ENCODE measurements at places on chromosomes 3 and 15.

DNA sequence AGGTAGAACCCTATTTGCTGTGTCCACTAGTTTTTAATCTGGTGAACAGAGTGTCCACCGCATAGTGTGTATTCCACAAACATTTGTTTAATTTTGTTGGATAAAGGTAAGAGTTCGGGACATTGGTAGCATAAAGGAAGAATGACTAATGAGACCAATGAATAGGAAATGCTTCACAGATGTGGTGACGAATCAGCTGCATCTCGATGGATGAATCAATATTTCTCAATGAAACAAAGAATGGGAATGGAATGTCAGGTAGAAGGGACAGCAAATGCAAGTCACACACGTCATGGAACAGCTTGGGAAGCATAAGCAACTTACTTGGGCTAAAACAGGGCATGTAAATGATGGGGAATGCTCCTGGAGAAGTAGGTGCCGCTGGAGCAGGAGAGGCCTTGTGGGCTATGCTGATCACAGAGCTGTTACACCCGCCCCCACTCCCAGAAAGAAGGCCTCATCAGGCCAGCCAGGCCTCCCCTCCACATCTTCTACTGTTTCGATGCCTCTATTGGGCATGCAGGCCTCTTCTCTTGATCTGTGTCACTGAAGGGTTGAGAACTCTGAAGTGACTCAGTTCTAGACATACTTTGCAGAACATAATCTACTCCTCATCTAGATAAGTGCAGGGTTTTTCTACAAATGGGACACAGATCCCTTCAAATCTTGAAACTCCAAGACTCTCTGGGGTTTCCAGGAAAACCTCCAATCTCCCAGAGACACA is 120.0 kb upstream of the GADL1 start:
- DNase-seq: no peak

DNA sequence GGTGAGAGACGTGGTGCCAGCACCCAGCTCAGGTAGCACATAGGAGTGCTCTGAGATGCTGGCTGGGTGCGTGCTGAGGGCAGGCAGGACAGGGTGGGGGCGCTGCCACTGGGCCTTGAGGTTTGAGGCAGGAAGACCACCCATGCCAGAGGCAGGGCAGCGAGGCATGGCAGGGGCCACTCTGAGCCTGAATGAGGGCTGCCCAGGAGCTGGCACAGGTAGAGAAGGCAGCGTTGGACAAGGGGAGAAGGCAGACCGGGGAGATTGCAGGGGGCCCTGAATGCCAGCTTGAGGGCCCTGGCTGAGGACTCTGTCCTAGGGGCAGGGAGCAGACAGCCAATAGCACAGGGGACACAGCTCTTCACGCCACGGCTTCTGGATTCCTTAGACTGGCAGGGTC is 50.2 kb downstream of the ADAMTS7 start:
- no peak for DNase-seq

DNA sequence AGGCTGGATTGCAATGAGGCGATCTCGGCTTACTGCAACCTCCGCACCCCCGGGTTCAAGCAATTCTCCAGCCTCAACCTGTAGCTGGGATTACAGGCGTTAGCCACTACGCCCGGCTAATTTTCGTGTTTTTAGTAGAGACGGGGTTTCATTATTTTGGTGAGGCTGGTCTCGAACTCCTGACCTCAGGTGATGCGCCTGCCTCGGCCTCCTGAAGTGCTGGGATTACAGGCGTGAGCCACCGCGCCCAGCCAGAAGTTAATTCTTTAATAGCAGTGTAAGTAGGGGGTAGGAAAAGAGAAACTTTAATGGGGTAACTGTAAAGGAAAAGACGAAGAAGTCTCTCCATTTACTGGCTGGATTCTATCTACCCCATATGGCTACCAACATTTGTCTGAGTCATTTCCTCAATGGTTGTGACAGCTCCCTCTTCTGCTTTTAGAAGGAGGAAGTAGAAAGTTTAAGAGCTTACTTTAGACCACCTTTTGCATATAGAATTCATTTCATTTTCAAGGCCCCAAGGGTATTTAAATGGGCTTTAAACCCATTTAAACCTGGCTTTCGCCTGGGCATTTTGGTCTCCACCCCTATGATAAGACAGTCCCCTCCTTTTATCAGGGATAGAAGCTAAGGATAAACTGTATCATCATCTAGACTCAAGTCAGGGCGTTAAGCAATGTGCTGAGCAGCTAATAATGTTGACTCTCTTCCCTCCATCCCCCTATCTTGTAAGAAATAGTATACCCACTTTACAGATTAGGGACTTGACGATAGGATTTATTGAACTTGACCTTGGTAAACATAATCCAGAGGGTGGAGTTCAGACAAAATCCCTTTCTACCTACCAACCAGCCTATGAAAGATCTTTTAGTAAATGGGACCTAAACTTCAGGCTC is 1.1 kb upstream of the CDV3 start:
- DNase-seq: peak; percentile 49

DNA sequence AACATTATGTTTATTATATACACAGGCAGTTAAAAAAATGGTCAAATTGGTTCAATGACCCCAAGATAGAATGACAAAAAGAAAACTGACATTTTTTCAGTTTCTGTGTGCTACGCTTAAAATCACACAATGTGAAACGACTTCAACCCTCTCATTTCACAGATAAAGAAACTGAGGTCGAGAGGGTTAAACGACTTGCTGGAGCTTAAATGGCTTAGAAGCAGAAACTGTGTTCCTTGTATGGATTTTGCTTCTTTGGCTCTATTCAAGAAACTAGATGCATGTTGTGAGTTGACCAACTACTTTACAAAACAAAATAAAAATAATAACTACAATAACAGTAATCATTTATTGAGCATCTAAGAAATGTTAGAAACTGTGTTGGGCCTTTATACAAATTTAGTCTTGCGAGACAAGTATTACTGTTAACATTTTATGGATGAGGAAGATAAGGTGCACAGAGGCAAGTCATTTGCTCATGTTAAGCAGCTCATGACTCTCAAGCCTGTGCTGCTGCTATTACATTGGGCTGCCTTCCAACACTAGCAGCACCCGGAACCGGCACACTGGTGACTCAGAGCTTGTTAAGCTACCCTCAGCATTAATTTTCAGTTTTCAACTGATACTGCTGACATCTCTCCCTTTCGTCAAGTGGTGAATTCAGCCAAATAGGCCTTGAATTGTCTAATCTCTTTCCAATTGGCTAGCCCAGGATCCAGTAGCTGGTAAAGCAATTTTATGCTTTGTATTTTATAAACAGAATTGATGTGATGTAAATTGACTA is 487.6 kb downstream of the NAALADL2 start:
- peak; percentile 64 for DNase-seq

GRCh38 chr3:170524073-170524472 is 61.8 kb downstream of the SLC7A14 start:
- DNase-seq: no peak

DNA sequence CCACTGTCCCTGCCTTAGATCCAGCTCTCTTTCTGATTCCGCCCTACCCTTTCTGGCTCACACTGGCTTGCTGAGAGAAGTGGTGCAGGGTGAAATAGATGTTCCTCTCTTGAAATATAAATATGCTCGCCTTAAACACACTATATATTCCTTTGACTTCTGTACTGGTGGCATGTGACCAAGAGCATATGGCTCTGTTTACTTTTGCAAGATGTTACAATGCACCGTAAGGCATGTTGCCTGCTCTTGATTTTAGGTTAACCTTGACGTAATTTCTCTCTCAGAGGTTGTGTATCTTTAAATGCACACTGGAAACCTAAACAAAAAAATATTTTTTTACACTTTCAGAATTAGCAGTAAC is 749 bp downstream of the RSRC1 start:
- DNase-seq: no peak

DNA sequence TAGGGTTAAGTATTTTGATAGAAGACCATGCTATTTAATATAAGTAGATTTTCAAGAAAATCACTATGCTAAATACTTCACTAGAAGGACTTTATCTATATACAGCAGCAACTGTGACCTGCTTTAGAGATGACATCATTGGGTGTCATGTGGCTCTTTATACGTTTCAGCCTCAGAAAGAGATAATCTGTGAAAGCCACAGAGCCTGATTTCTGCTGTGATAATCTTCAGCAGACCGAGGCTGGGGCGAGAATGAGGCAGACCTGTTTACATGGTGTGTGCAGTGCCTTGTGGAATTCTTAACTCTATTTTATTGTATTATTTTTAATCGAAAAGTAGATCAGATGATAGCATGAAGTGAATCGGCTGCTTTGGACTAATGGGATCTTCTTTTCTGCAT is 471.2 kb downstream of the MFSD1 start:
- DNase-seq: no peak

DNA sequence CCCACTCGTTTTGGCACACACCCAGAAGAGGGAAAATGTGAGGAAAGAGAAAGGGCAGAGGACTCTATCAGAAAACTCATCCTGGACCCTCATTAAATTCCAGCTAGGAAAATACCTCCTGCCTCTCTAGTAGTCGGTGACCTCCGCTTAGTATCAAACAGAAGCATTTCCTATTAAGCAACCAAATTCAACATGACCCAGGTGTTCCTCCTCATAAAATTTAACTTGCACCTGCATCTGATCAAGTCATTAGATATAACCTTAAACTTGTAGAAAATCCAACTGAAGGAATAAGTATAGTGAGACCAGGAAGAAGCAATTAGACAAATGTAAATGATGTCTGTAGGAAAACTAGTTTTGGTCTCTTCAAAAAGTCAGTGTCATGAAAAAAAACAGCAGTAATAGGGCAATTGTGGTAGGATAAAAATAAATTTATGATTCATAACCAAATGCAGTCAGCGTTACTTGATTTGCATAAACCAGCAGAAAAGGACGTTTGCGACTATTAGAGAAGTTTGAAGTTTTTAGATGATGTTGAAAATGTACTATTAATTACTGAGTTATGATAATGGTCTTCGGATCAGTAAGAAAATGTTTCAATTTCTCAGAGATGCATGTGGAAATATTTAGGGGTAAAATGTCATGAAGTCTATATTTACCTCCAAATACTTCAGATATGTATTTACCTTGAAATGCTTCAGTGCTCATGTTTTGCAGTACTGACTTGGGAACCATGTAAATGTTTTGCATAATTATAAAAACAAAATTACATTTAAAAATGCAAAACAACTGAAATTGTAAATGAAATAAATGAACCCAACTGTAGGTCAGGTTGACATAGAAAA is 44.6 kb downstream of the LDHAL6B start:
- DNase-seq: no peak

DNA sequence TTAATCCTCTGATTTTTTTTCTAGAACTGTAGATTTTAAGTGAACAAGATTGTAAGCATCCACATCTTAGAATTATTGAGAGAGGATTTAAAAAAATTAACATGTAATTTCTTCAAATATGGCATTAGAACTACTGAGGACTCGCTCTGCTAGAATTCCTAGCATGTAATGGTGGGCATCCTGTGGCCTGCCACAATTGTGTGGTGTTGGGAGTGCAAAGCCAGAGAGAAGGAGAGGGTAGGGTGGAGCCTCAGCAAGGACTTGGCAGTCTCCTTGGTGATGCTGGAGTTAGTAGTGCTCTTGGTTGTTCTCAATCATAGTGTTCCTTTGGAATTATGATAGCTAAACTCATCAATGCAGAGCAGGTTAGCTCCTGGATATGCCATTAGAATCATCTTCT is 443.9 kb upstream of the TBL1XR1 start:
- no peak for DNase-seq

GRCh38 chr15:81195339-81195864 is 1.3 kb upstream of the IL16 start:
- no peak for DNase-seq

DNA sequence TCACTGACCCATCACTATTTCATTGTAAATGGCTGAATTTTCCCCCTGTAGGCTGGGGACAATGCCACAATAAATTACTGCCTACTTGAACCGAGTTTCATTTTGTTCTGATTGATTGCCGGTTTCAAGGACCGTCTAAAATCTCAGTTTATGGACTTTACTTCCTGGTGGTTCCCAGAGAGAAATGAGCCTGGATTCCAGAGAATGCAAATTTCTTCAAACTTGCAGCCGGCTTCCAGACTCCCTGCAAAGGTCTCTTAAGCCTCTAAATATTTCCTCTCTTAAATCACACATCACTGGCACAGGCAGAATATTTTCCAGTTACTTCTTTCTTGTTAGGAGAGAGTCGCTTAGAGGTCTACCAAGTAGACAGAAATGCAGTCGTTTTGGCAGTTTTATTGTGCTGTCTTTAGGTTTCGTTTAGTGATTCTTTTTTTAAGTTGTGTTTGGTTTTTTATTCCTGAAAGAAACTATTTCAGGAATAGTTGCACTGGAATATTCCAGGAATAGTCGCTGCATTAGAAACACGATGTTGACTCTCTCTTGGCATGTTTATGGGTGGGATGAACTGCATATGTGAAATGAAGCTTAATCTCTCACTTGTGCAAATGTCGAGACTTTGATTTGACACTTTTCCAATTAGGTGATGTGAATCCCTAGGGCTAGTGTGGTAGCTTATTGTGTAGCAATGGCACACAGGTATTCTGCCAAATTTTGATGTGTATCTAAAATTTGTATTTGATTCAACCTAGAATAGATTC is 284.1 kb upstream of the NR2E3 start:
- no peak for DNase-seq

- DNase-seq: peak; percentile 69
These were observed 747 bp downstream of the PLD1 start for GRCh38 chr3:171809611-171809860.

DNA sequence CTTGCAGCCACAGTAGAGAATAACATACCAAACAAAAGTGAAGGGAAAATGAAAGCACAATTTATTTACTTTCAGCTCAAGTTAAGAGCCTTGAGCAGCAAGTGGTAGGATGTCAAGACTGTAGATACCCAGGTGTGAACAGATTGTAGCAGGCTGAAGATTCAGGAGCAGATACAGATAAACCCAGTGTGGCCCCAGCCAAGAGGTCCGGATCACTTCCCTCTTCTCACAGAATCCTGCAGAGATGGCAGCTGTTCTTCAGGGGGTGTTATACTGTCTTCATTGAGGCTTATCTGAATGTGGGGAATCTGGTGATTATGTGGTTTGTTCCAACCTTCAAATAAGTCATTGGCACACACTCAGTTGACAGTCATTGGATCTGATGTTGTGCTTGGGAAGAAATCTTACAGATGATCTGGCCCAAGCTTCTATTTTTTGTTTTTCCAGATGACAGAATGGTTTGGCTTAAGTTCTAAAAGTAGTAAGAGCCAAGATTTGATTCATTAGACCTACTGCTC is 2.2 kb downstream of the STARD9 start:
- DNase-seq: no peak

DNA sequence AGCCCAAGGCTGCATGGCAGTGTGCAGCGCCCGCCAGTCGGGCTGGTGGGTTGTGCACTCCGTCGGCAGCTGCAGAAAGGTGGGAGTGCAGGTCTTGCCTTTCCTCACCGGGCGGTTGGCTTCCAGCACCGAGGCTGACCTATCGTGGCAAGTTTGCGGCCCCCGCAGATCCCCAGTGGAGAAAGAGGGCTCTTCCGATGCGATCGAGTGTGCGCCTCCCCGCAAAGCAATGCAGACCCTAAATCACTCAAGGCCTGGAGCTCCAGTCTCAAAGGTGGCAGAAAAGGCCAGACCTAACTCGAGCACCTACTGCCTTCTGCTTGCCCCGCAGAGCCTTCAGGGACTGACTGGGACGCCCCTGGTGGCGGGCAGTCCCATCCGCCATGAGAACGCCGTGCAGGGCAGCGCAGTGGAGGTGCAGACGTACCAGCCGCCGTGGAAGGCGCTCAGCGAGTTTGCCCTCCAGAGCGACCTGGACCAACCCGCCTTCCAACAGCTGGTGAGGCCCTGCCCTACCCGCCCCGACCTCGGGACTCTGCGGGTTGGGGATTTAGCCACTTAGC is 4.3 kb downstream of the ISL2 start:
- peak; percentile 56 for DNase-seq

GRCh38 chr3:187491371-187491770 is 123.2 kb downstream of the RTP4 start:
- DNase-seq: no peak
